CD14-positive monocyte (primary cell): ENCODE measurements at places on chromosomes 5 and 9. TPM values are rescaled to one million over a fixed set of nuclear protein-coding genes. Genes with fewer than 3 reads are reported as not detected.

Gene WNT8A
- polyA plus RNA-seq, result not detected in 2 replicates

Gene GALT
- polyA plus RNA-seq, result 26.9 TPM

Gene MRPL41
- polyA plus RNA-seq, result 17.3 and 32.1 TPM in 2 replicates

Gene IFNB1
- not detected in 2 replicates for polyA plus RNA-seq

Gene ADGRD2
- not detected for polyA plus RNA-seq

Gene CARD9
- polyA plus RNA-seq, result 108 and 115 TPM in 2 replicates

Gene DOCK8
- polyA plus RNA-seq, result 46.8 TPM

Gene POC5
- 13.5 and 14.8 TPM in 2 replicates for polyA plus RNA-seq

Gene GRXCR2
- polyA plus RNA-seq, result not detected

Gene IL6ST
- polyA plus RNA-seq, result 8.0 and 22.1 TPM in 2 replicates

Gene PDZD2
- polyA plus RNA-seq, result not detected

Gene ADAMTSL1
- not detected for polyA plus RNA-seq

GRCh38 chr9:33431420-33431819 lies 16.0 kb downstream of the AQP3 start:
- no peaks in the 10 kb centered on the region for H3K36me3 ChIP-seq
- H3K27ac ChIP-seq, result no peak overlapping the region
- H3K4me1 ChIP-seq, result no peaks in the 10 kb centered on the region
- no peaks in the 10 kb centered on the region for H3K27me3 ChIP-seq
- no peak overlapping the region for H3K4me3 ChIP-seq
- no peak for DNase-seq

- no peaks in the 10 kb centered on the region for H3K27me3 ChIP-seq
- DNase-seq, result no peak
- H3K4me3 ChIP-seq, result no peak overlapping the region
- H3K36me3 ChIP-seq, result peaks cover 75% of the 10 kb centered on the region
- H3K27ac ChIP-seq, result peak overlapping the region; percentile 44
These were observed 50.5 kb downstream of the PRRT1B start for GRCh38 chr9:131595696-131596429.

GRCh38 chr5:17249029-17249634 lies 31.7 kb downstream of the BASP1 start:
- no peak overlapping the region for H3K27ac ChIP-seq
- H3K4me3 ChIP-seq, result no peak overlapping the region
- H3K27me3 ChIP-seq, result no peaks in the 10 kb centered on the region
- H3K4me1 ChIP-seq, result peaks cover 27% of the 10 kb centered on the region
- H3K36me3 ChIP-seq, result no peaks in the 10 kb centered on the region
- no peak for DNase-seq

DNA sequence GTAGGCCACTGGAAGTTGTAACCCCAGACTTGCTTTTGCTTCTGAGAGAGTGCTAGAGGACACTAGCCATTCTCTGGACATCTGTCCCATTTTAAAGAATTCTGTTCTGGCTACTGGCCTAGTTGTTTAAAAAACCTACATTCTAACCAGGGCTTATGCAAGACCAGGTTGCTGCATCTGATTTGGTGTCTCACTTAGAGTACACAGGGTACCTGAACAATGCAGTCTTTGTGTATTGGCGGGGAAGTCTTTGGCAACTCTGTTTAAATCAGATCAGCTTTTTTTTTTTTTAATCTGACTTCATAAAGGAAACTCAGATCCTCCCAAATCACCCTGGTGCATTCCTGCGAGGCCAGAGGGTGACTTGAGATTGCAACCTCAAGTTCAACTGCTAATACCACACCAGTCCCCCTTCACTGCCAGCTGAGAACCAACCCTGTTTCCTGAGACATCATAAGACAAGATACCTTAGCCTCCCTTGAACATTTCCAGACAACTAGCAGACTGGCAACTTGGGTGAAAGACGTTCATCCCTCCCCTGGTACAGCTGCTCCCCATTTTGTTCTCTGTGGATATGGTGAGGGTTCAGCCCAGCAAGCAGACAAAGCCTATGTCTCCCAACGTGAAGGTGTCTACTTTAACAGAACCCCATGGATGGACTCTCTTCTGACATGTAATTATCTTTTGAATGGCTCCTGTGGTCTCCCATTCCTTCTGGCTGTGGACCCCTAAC lies 27.0 kb downstream of the SKP1 start:
- H3K27me3 ChIP-seq, result no peaks in the 10 kb centered on the region
- H3K4me1 ChIP-seq, result peaks cover 6% of the 10 kb centered on the region
- no peak overlapping the region for H3K27ac ChIP-seq
- no peak overlapping the region for H3K4me3 ChIP-seq

GRCh38 chr5:58246461-58246944 lies 213.4 kb downstream of the PLK2 start:
- H3K27ac ChIP-seq, result no peak overlapping the region
- DNase-seq, result peak; percentile 11
- H3K4me1 ChIP-seq, result peaks cover 10% of the 10 kb centered on the region
- no peaks in the 10 kb centered on the region for H3K36me3 ChIP-seq
- H3K4me3 ChIP-seq, result no peak overlapping the region
- H3K27me3 ChIP-seq, result no peaks in the 10 kb centered on the region

DNA sequence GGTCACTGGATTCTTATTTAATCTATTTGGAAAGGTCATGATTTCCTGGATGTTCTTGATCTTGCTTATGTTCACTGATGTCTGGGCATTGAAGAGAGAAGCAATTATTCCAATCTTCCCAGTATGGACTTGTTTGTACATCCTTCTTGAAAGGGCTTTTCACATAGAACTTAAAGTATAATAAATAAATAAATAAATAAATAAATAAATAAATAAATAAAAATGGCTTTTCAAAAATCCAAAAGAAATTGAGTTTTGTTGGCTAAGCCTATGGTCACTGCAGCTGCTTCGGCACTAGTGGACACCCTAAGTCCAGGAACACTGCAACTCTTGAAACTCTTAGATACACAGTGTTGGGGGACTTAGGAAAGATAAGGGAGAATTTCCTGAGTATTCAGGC lies 840.7 kb upstream of the EDIL3 start:
- no peaks in the 10 kb centered on the region for H3K36me3 ChIP-seq
- H3K4me1 ChIP-seq, result no peaks in the 10 kb centered on the region
- DNase-seq, result no peak
- no peak overlapping the region for H3K4me3 ChIP-seq

DNA sequence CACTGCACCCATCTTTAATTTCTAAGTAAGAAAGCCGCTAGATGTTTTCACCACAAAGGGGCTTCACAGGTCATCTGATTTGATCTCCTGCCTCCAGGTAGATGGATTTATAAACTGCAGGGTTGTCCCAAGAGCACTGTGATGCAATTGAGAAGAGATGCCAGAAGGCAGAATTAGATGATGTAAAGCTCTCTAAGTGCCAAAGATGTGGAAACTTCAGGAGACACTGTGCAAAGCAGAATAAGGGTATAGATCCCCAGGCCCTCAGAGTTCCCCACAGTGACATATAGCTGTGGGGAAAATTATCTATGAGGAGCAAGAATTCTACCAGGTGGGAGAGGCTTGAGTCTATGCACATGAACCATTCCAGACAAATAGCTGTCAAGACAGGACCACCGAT lies 90.5 kb downstream of the FSTL4 start:
- no peak overlapping the region for H3K27ac ChIP-seq
- no peaks in the 10 kb centered on the region for H3K36me3 ChIP-seq
- H3K4me1 ChIP-seq, result no peaks in the 10 kb centered on the region
- no peak overlapping the region for H3K4me3 ChIP-seq

DNA sequence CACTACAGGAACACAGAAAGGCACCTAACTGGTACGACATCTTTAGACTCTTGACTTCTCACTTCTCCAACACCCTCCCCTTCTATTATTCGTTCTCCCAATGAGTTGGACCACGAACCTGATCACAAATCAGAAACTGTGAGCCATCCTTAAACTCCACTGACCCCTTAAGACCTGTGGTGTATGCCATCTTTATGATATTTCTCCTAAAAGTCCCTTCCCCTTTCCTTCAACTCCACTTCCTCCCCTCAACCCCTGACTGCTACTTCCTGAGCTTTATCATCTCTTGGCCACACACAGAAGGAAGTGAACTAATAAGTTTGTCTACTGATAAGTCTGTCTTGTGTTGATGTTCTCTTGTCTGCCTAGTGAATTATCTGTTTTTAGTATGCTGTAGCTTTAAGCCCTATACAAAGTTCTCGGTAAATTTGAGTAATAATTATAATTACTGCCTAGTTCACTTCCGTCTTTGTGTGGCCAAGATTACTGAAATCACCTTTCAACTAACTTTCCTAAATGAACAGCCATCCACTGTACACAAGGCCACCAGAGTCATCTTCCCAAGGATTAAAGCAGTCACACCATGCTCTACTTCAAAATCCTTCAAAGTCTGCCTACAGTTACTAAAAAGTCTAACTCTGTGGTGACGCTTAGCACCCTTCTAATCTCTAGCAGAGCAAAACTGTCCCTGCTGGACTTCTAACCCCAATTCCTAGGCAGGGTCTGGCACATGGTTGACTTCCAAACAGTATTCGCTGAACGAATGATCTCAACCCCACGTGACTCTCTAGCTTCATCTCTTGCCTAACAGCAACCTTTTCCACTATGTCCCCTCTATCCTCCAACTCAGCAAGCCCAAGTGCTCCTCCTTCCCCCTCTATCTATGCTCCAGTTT lies 23.2 kb downstream of the ELOVL7 start:
- H3K36me3 ChIP-seq, result no peaks in the 10 kb centered on the region
- no peak overlapping the region for H3K4me3 ChIP-seq
- peaks cover 11% of the 10 kb centered on the region for H3K4me1 ChIP-seq
- H3K27ac ChIP-seq, result no peak overlapping the region
- H3K27me3 ChIP-seq, result no peaks in the 10 kb centered on the region

GRCh38 chr5:115455301-115455707 lies 89.3 kb downstream of the FEM1C start:
- no peaks in the 10 kb centered on the region for H3K36me3 ChIP-seq
- H3K27ac ChIP-seq, result no peak overlapping the region
- H3K4me3 ChIP-seq, result no peak overlapping the region
- H3K27me3 ChIP-seq, result no peaks in the 10 kb centered on the region
- peaks cover 15% of the 10 kb centered on the region for H3K4me1 ChIP-seq

DNA sequence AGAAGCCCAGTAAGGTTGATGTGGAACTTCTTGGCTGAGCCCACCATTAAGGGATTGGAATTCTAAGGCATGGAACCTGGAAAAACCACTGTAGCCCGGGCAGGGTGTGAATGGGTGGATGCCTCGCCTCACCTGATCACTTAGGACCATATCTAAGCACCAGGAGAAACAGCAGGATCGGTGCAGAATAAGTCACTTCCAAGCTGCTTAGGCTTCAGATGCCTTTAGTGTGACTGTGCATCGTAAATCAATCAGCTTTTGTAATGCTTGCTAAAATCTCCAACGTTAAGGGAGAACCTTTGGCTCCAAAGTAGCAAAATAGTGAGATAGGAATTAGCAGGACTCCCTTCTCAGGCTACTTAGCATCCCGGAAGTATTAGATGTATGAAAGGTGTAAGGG lies 103.9 kb upstream of the MEGF10 start:
- no peak overlapping the region for H3K27ac ChIP-seq
- no peaks in the 10 kb centered on the region for H3K27me3 ChIP-seq
- no peaks in the 10 kb centered on the region for H3K4me1 ChIP-seq
- no peaks in the 10 kb centered on the region for H3K36me3 ChIP-seq

DNA sequence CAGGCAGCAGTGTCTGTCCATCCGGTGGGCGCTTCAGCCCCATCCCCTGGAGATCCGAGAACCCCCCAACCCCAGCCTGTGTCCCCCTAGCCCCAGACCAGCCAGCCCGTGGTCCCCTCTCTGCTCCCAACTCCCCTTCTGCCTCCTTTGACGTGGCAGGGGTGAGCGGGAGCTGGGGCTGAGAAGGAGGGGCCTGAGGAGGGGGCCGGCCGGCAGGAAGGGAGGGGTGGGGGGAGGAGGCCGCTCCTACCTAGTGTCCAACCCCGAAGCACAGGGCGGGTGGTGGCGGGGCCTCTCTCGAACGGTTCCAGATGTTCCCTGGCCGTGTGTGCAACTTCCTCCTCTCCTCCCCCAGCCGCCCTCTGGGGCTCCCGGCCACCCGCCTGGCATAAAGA lies 31.0 kb downstream of the GOLGA2 start:
- no peak overlapping the region for H3K27ac ChIP-seq
- H3K4me3 ChIP-seq, result no peak overlapping the region
- DNase-seq, result peak; percentile 52

DNA sequence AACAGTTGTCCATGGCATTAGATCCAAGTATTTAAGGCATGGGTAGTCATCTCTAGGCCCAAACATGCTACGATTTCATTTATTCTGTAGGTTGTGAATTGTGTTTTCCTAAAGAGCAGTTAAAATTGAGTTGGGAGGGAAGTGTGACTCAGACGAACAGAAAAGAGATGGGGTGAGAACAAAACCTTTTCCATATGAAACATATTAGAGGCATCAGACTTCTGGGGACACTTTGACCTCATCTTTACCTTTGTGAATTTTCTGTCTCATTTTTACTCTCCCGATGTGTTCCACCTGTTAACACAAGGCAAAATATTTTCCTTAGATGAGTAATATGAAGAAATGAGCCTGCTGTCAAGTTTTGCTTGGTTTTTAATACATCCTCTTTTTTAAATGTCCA lies 181.3 kb downstream of the ESM1 start:
- H3K4me1 ChIP-seq, result peaks cover 4% of the 10 kb centered on the region
- no peaks in the 10 kb centered on the region for H3K36me3 ChIP-seq
- H3K27ac ChIP-seq, result no peak overlapping the region
- DNase-seq, result no peak

GRCh38 chr5:170143710-170144109 lies 38.0 kb downstream of the FOXI1 start:
- no peaks in the 10 kb centered on the region for H3K36me3 ChIP-seq
- DNase-seq, result no peak
- no peaks in the 10 kb centered on the region for H3K27me3 ChIP-seq
- H3K4me1 ChIP-seq, result peaks cover 9% of the 10 kb centered on the region

- DNase-seq, result peak; percentile 2
- no peaks in the 10 kb centered on the region for H3K27me3 ChIP-seq
- H3K36me3 ChIP-seq, result peaks cover 4% of the 10 kb centered on the region
- no peaks in the 10 kb centered on the region for H3K4me1 ChIP-seq
- H3K27ac ChIP-seq, result no peak overlapping the region
These were observed 36.2 kb downstream of the FBXL17 start for GRCh38 chr5:108345541-108346171.

- H3K4me1 ChIP-seq, result peaks cover 17% of the 10 kb centered on the region
- peaks cover 94% of the 10 kb centered on the region for H3K27me3 ChIP-seq
- no peak overlapping the region for H3K27ac ChIP-seq
- H3K36me3 ChIP-seq, result no peaks in the 10 kb centered on the region
- DNase-seq, result no peak
These were observed 1.6 kb upstream of the PRDM6 start for GRCh38 chr5:123087173-123088030.

DNA sequence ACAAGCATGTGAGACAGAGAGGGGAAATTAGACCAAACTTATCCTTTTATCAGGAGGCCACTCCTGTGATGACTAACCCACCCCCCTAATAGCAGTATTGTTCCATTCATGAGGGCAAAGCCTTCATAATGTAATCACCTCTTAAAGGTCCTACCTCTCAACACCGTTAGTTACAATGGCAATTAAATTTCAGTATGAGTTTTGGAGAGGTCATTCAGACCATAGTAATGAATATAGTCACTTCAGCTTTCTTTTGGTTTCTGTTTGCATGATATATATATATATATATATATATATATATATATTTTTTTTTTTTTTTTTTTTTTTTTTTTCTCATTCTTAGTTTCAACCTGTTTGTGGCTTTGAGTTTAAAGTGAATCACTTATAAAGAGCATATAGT lies 10.5 kb downstream of the ADGRV1 start:
- no peaks in the 10 kb centered on the region for H3K36me3 ChIP-seq
- no peak overlapping the region for H3K27ac ChIP-seq
- no peaks in the 10 kb centered on the region for H3K27me3 ChIP-seq
- DNase-seq, result no peak
- H3K4me1 ChIP-seq, result no peaks in the 10 kb centered on the region
- no peak overlapping the region for H3K4me3 ChIP-seq
